Hematopoietic multipotent progenitor cell treated with erythropoietin and hydrocortisone succinate and interleukin-3 and kit ligand, for 8 days (in vitro differentiated cells): ENCODE measurements at places on chromosomes 12 and 14.

DNA sequence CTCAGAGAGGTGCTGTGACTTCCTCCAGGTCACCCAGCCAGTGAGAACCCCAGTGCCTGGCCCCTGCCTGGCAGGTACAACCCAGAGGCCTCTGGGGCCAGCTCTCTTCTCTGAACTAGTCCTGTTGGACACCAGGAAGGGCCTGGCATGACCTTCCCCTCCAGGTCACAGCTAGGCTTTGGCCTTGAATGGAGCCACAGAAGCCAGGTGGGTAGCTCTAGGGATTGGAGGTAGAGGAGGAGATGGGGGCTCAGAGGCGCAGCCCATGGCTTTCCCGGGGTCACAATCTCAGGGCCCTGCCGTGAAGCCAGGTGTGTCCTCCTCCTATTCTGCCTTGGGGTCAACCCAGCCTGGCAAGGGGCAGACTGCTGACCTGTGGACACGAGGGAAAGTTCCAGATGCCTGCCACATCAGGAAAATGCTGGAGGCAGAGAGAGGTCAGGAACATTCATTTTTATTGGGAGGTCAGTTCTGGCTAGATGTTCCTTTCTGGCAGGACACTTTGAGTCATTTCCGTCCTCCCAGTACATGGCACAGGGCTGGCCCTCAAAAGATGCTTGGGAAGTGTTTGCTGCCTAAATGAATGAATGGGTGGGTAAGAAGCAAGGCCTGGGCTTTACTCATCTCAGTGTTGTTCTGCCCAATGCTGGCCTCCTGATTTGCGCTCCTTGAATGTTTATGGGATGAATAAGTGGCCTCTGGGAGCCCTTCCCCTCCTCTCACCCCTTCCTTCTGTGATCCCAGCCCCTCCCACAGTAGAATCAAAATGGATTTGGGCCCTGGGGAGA is 25.4 kb downstream of the FAM222A start:
- DNase-seq: no peak

DNA sequence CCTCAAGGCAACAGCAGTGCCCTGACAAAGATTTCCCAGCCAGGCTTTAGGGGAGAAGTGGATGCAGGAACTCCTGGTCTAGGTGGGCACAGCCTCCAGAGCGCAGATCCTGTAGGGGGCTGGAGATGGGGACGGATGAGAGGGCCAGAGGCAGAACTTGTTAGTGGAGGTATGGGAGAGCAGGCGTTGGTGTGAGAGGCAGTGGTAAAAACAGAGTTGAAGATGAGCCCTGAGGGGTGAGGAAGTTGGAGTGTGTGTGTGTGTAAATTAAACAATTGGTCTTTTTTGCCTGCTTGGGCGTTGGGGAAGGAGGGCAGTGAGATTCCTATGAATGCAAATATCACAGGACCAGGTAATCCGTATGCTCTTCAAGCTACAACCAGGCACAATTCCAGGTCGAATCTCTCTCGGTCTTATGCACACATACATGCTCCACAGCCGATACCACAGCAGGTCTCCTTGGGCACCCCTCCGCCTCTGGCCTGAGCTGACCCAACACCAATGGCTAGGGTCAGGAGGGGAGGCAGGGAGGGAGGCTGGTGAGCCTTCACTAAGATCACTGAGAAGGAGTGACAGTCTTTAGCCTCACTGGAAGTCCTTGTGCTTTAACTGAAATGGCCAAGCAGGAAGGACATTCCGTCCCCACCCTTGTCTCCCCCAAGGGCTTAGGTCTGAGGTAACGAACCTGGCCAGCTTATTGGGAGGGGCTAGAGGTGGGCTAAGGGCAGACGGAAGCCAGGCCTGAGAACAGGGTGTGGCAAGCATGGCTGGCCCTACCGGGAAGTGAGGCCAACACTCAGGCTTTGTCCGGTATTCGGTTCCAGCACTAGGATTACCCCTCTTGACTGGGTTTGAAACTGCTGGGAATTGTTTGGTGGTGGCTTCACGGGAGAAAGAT is 1.5 kb upstream of the KRT7 start:
- no peak for DNase-seq

- DNase-seq: no peak
Measured at GRCh38 chr12:109709401-109709991, 4.1 kb upstream of the FAM222A start.

DNA sequence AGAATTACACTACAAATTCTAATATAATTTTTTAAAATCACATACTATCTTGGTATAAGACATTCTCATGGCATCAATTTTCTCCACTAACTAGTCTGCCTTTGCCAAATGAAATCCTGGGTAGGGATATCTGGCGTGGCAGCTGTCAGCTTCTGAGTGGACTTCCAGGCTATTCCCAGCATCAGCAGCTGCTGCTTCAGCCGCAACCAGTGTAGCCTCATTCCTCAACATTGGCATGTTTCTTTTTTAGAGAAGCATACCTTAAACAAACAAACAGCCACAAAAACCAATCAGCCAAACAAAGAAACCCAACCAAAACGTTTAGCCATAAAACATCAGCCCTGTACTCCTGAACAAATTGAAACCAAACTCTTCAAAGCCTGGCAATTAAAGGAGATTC is 235.8 kb downstream of the SSPN start:
- DNase-seq: no peak

GRCh38 chr14:55556929-55557623 is 22.9 kb upstream of the KTN1 start:
- DNase-seq: no peak

- DNase-seq: no peak
Measured at GRCh38 chr12:69440016-69440415, 30.2 kb upstream of the FRS2 start.

DNA sequence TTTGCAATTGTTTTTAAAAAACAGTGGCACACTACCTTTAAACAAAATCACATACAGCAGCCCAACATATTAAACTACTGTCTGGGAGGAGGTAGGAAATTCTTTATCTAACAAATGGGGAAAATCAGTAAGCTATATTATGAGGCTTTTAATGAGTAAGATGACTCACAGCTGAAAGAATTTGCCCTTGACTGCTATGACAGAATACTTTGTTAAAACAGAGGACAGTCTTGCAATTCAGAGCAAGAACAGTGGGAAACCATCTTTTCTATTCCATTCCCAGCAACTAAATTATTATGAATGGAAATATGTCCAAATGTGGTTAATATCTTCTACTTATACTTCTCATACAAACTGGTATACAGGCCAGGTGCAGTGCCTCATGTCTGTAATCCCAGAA is 49.2 kb upstream of the SGPP1 start:
- no peak for DNase-seq

GRCh38 chr12:103379670-103380069 is 116.1 kb downstream of the C12orf42 start:
- no peak for DNase-seq

GRCh38 chr12:1838205-1838993 is 18.0 kb downstream of the LRTM2 start:
- DNase-seq: no peak

DNA sequence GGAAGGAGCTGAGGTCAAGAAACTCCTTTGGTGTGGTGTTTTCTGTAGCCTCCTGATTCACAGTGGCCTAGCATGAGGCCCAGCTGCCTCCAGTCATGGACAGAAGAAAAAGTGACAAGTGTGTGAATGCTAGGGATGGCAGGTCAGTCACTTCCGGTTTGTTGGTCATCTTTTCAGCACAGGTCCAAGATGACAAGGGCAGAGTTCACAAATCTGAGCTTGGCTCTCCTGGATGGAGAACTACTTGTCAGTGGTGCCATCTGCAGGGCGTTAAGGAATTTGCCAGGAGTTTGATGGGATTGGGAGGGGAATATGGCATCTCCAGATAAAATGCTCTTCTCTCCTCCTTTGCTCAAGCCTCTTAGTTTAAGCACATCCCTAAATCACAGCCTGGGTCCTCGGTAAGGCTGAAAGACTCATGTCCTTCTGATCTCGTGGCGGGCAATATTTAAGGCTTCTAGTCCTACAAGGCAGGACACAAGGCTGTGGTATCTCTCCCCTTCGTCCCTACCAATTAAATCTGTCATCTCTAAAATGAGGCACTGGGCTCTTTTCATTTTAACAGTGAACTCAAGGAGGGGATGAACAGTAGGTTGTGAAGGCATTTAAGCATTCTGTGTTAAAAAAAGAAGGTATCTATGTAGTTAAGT is 10.0 kb downstream of the TUBA1B start:
- DNase-seq: peak; percentile 26

- DNase-seq: no peak
Measured at GRCh38 chr14:98944989-98945388, 327.0 kb downstream of the BCL11B start.

DNA sequence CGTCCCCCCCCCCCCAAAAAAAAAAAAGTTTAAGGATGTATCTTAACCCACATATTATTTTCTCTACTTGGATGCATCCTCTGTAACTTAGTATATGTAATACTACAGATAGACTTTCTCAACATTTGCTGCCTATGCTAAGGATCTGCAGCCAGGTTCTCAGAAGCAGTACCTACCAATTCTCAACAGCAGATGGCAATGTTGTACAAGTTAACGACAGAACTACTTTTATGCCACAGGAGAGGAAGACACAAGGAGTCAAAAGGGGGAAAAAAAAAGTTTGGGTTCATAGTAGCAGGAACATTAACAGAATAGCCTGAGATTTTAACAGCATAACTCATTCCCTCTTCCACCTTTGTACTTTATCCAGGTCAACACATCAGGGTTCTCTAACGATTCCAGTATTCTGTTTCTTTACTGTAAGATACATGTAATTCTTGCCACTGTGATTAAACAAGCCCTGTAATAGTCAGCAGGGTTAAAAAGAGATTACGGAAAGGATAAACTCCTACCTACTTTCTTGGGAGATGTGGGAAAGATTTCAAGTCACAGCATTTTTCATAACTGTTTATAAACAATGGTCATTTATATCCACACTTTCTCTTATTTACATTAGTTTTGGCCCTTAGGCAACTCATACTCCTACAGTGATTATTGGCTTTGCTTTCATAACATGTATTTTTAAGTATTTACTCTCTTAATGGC is 5.7 kb upstream of the NEK9 start:
- DNase-seq: peak; percentile 85

- peak; percentile 43 for DNase-seq
Measured at GRCh38 chr14:75340921-75341320, 62.3 kb downstream of the FOS start.

GRCh38 chr14:69493791-69494190 is 9.3 kb downstream of the PLEKHD1 start:
- DNase-seq: no peak
